Thoracic aorta endothelial cell (primary cell): ENCODE measurements at places on chromosomes 1 and 21. TPM values are rescaled to one million over a fixed set of nuclear protein-coding genes. Genes with fewer than 3 reads are reported as not detected.

Gene S100A7A
- not detected in 2 replicates for total RNA-seq

Gene CCDC185
- not detected in 2 replicates for total RNA-seq

Gene MPL
- 0.07 TPM in 1 of 2 replicates, not detected in the other for total RNA-seq

Gene CFAP74
- total RNA-seq = not detected in 2 replicates

Gene PERM1
- not detected in 2 replicates for total RNA-seq

Gene ST6GALNAC5
- not detected in 2 replicates for total RNA-seq

Gene RPE65
- not detected in 2 replicates for total RNA-seq

Gene IFNGR2
- total RNA-seq = 37.4 and 50.0 TPM in 2 replicates

Gene RXFP4
- total RNA-seq = not detected in 2 replicates

Gene LCE1D
- total RNA-seq = not detected in 2 replicates

Gene BSND
- not detected in 2 replicates for total RNA-seq

Gene LCE3E
- total RNA-seq = not detected in 2 replicates

Gene FALEC
- not detected in 2 replicates for total RNA-seq

Gene KCNK1
- total RNA-seq = 1.4 TPM in 1 of 2 replicates, not detected in the other

Gene MYOM3
- total RNA-seq = 0.13 and 0.36 TPM in 2 replicates

Gene OR2T35
- not detected in 2 replicates for total RNA-seq

Gene HMGCS2
- not detected in 2 replicates for total RNA-seq

Gene TFF1
- not detected in 2 replicates for total RNA-seq

Gene DCST1
- not detected in 2 replicates for total RNA-seq

Gene PCP4
- total RNA-seq = not detected in 2 replicates

Gene GNG4
- not detected in 2 replicates for total RNA-seq

Gene KCNJ15
- total RNA-seq = 0.13 and 0.50 TPM in 2 replicates

Gene UMODL1
- not detected in 2 replicates for total RNA-seq

Gene SYNC
- total RNA-seq = 7.8 and 10.9 TPM in 2 replicates

Gene RUNX1
- 13.9 and 14.1 TPM in 2 replicates for total RNA-seq

Gene LCE2B
- total RNA-seq = not detected in 2 replicates

Gene AMIGO1
- 0.79 and 0.80 TPM in 2 replicates for total RNA-seq

Gene PLA2G5
- 0.36 TPM in 1 of 2 replicates, not detected in the other for total RNA-seq

Gene NUCKS1
- 242 and 392 TPM in 2 replicates for total RNA-seq

Gene CD244
- not detected in 2 replicates for total RNA-seq

Gene EPS15
- total RNA-seq = 74.2 and 87.7 TPM in 2 replicates

Gene OR2M3
- total RNA-seq = not detected in 2 replicates

Gene TFF2
- not detected in 2 replicates for total RNA-seq

Gene SYT2
- not detected in 2 replicates for total RNA-seq

Gene PDE9A
- 0.36 TPM in 1 of 2 replicates, not detected in the other for total RNA-seq

Gene C8B
- total RNA-seq = not detected in 2 replicates

Gene OR2G6
- total RNA-seq = not detected in 2 replicates

Gene NOS1AP
- total RNA-seq = 2.5 and 2.9 TPM in 2 replicates

Gene SERBP1
- 450 and 452 TPM in 2 replicates for total RNA-seq

Gene PRPF38B
- 34.6 and 34.8 TPM in 2 replicates for total RNA-seq

Gene GUCA2A
- not detected in 2 replicates for total RNA-seq

Gene TFAP2E
- under 0.01 TPM in 1 of 2 replicates, not detected in the other for total RNA-seq

Gene AGO3
- 15.6 and 19.0 TPM in 2 replicates for total RNA-seq

Gene MYBPH
- total RNA-seq = not detected in 2 replicates

Gene RCOR3
- total RNA-seq = 29.4 and 29.7 TPM in 2 replicates

Gene OR14K1
- not detected in 2 replicates for total RNA-seq

Gene CFHR1
- total RNA-seq = not detected in 2 replicates

Gene ASH1L
- 39.4 and 39.6 TPM in 2 replicates for total RNA-seq

Gene ARHGEF19
- 4.7 and 7.6 TPM in 2 replicates for total RNA-seq

Gene CFHR5
- total RNA-seq = not detected in 2 replicates

Gene CLCN6
- total RNA-seq = 15.4 and 22.4 TPM in 2 replicates

Gene NBPF19
- total RNA-seq = 6.4 and 7.2 TPM in 2 replicates

Gene TCHH
- under 0.01 TPM in 2 replicates for total RNA-seq

Gene HES2
- total RNA-seq = 32.6 and 40.6 TPM in 2 replicates

Gene HNRNPCL4
- not detected in 2 replicates for total RNA-seq

Gene TRPM2
- total RNA-seq = not detected in 2 replicates
